ENCODE measurements at places on chromosomes 1 and 21. TPM values are rescaled to one million over a fixed set of nuclear protein-coding genes. Genes with fewer than 3 reads are reported as not detected.

DNA sequence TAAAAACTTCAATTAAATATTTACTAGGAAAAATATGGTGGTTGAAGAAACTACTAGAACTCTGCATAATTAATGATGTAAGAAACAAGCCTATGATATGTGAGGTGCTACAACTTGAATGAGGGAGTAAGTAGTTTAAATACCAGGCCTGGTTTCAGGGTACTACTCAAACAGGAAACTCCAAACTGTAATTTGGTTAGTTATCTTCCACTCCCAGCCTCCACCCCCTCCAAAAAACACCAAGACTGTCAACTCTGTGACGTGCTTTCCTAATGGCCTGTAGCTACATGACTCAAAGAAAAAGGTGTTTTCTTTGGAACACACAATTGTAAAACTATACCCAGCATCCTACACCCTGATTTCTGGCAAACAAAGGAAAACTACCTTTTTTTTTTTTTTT is 55.9 kb upstream of the RCC1 start:
- no peak for DNase-seq
- H3K4me1 ChIP-seq, result no peaks in the 10 kb centered on the region
- no peaks in the 10 kb centered on the region for H3K27me3 ChIP-seq
- no peak overlapping the region for H3K4me3 ChIP-seq

DNA sequence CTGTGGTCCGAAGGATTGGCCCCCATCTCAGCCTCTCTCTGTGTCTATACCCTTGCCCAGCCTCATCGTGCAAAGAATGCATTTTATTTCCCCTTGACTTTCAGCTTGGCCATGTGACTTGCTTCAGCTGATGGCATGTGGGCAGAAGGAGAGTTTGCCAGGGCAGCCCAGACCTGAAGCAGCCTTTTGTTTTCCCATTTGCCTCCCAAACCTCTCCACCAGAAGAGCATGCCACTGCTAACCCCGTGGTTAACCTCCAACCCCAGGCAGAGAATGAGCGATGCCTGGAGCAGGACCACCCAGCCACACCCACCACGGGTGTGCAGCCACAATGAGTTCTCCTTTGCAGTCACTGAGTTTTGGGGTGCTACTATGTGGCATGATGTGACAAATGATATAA is 136.4 kb downstream of the SETD4 start:
- no peak overlapping the region for H3K27ac ChIP-seq
- H3K4me1 ChIP-seq, result no peaks in the 10 kb centered on the region
- H3K27me3 ChIP-seq, result no peaks in the 10 kb centered on the region
- no peak for DNase-seq
- no peaks in the 10 kb centered on the region for H3K36me3 ChIP-seq
- no peak overlapping the region for H3K4me3 ChIP-seq

DNA sequence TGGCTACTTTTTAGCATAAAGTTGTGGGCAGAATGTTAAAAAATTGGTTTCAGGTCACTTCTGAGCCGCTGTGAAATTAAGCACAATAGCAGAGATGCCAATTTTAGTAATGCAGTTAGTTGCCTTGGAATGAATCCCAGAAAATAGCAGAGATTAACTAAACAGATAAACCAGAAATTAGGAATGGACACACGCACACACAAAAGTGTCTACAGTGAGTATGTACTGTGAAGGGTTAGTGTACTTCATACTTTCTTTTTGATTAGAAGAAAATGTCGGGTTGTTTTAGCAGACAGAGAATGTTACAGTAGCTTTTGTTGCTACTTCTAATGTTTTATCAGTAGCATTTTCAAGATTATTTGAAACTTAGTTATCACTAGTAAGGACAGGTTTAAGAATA is 106.7 kb downstream of the LEPR start:
- H3K27me3 ChIP-seq, result peaks cover 12% of the 10 kb centered on the region
- DNase-seq, result peak; percentile 15
- H3K27ac ChIP-seq, result no peak overlapping the region
- H3K36me3 ChIP-seq, result no peaks in the 10 kb centered on the region
- peak overlapping the region; percentile 13 for H3K4me3 ChIP-seq

DNA sequence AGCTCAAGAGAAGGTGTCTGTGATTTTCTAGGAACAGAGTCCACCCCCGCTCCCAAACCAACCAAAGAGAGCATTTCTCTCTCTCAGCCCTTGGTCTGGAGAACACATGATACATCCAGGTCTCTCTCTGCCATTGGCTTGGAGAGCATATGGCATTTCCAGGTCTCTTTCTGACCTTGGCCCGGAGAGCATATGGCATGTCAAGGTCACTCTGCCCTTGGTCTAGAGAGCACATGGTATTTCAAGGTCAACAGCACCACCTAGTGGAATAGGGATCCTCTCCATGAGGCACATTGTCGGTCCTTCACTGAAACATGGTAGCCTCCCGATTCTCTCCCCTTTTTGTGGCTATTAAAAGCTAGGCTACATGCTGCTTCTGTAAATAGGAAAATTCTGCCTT is 437.7 kb upstream of the OLFM3 start:
- H3K27me3 ChIP-seq, result no peaks in the 10 kb centered on the region
- no peaks in the 10 kb centered on the region for H3K4me1 ChIP-seq
- H3K4me3 ChIP-seq, result no peak overlapping the region
- no peaks in the 10 kb centered on the region for H3K36me3 ChIP-seq

GRCh38 chr1:3732434-3733093 is 19.7 kb upstream of the CCDC27 start:
- peak; percentile 38 for DNase-seq
- H3K4me1 ChIP-seq, result no peaks in the 10 kb centered on the region
- peaks cover 2% of the 10 kb centered on the region for H3K36me3 ChIP-seq
- no peaks in the 10 kb centered on the region for H3K27me3 ChIP-seq

- no peaks in the 10 kb centered on the region for H3K4me1 ChIP-seq
- H3K27me3 ChIP-seq, result peaks cover 9% of the 10 kb centered on the region
- no peak within 1 kb of the TSS for H3K4me3 ChIP-seq
- no peaks in the 10 kb centered on the region for H3K36me3 ChIP-seq
Measured at GRCh38 chr1:207454046-207454964, at the start of gene CR2. Gene CR2, plus strand, starts transcription at chr1:207454328. Its CDS starts 91 bp downstream, at chr1:207454419.

DNA sequence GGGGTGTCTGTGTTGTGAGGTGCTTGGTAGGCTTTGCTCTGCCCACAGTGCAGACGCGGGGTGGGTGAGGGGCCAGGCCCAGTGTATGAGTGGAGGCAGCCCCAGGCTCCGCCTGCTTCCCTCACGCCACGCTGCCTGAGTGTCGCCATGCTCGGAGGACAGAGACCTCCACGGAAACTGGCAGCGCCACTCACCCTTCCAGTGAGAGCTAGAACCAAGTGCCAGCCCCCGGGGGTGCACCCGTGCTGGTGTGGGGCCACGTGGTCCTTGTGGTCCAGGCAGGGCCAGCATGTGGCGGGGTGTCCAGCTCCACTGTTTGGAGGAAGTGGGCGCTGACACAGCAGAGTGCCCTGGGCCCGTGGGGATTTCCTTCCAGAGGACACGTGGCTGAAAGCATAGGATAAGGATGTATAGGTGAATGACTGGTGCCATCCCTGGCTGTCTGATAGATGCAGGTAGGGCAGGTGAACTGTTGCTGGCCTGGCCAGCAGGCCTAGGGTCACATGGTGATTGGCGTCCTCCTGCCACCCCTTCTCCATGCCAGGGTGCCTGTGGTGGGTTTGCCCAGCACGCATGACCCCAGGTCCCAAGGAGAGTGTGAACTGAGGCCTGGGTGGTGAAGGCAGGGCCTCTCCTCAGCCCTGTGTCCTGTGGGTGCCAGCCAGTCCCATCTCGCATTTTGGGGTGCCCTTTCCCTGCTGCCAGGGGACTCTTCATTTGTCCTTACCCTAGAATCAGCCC is 3.8 kb downstream of the LRRC3 start:
- no peaks in the 10 kb centered on the region for H3K4me1 ChIP-seq
- DNase-seq, result no peak
- H3K36me3 ChIP-seq, result no peaks in the 10 kb centered on the region
- no peak overlapping the region for H3K27ac ChIP-seq
- no peaks in the 10 kb centered on the region for H3K27me3 ChIP-seq

Gene TAS1R1
- not detected for total RNA-seq

Gene DCDC2B
- total RNA-seq, result not detected

Gene SLC25A34
- total RNA-seq, result 1.5 TPM

DNA sequence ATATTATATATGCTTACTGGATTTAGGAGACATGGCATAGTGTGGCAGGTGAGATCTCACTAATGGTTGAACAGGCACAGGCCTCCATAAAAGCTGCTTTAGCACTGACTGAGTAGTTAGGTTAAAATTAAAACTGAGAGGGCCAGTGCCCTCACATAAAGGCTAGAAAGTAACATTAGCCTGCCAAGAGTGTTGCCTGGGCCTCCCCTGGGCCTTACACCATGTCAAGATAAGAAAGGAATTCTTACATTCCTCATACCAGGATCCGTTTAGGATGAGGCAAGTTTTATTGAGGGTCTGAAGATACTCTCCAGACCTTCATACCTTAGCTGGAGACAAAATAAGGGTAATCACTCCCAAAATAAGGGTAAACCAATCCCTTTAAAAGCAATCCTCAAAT is 1011.8 kb downstream of the PLA2G4A start:
- H3K4me1 ChIP-seq, result no peaks in the 10 kb centered on the region
- no peaks in the 10 kb centered on the region for H3K36me3 ChIP-seq
- no peak overlapping the region for H3K4me3 ChIP-seq
- DNase-seq, result no peak
- H3K27me3 ChIP-seq, result no peaks in the 10 kb centered on the region

Gene TRIM67
- not detected for total RNA-seq

DNA sequence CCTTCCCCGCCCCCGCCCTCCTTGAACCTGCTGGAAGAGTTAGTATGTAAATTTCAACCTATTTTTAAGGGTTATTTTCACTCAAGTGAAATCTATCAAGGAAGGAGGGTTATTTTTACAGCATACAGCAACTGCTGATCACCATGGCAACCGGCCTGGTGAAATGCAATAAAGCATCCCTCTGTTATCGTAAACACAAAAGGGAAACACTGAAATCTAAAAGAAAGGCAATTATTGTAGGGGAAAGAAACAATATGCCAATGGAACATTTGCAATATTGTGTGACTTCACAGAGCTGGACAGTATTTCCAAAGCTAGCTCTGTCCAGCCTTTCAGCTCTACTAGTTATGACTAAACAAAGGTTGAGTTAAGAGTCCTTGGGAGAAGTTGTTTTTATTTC is 588.3 kb upstream of the PBX1 start:
- no peaks in the 10 kb centered on the region for H3K36me3 ChIP-seq
- H3K4me3 ChIP-seq, result no peak overlapping the region
- no peaks in the 10 kb centered on the region for H3K27me3 ChIP-seq
- DNase-seq, result peak; percentile 9

Gene EDARADD
- 0.82 TPM for total RNA-seq

Gene CBS
- 32.1 TPM for total RNA-seq

DNA sequence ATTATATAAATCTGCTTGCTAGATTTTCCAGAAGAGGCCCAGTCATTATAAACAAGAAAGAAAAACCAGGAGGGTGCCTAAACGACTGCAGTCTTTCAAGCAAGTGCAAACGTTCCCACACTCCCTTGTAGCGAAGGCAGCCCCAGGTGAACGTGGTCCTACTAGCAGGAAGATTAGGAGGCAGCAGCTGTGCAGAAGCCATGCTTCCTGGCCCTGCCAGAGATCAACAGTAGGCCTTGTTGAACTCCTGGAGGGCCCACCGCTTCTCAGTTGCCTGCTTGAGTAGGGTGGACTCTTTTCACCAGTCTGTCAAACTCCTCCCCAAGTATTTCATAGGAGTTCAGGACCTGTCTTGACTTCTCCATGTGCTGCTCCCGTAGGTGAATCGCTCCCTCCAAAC is 163.0 kb upstream of the GORAB start:
- H3K4me1 ChIP-seq, result no peaks in the 10 kb centered on the region
